ENCODE measurements at places on chromosomes 5 and 9.

DNA sequence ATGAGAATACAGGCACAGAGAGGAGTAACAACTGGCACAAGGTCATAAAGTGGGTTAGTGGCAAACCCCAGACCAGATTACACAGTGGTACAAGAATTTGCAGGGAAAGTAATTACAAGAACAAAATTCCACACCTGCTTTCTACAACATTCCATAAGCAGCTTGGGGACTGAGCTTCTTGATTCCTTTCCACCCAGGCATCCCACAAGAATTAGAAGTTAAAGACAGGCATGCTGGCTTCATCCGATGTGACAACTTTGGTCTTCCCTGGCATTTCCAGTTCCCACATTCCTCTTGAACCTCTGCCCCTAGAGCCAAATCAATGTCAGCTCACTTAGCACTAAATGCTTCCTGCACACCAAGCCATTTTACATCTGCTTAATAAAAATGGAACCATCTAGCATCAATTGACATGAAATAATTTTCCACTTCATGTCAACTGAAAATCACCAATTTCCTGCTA is 435.8 kb upstream of the PAPPA start:
- no peak for DNase-seq

GRCh38 chr5:89229331-89230070 is 346.5 kb upstream of the MEF2C start:
- peak; percentile 37 for DNase-seq

- no peak for DNase-seq
These were observed 33.6 kb upstream of the PITX1 start for GRCh38 chr5:135067587-135067986.

DNA sequence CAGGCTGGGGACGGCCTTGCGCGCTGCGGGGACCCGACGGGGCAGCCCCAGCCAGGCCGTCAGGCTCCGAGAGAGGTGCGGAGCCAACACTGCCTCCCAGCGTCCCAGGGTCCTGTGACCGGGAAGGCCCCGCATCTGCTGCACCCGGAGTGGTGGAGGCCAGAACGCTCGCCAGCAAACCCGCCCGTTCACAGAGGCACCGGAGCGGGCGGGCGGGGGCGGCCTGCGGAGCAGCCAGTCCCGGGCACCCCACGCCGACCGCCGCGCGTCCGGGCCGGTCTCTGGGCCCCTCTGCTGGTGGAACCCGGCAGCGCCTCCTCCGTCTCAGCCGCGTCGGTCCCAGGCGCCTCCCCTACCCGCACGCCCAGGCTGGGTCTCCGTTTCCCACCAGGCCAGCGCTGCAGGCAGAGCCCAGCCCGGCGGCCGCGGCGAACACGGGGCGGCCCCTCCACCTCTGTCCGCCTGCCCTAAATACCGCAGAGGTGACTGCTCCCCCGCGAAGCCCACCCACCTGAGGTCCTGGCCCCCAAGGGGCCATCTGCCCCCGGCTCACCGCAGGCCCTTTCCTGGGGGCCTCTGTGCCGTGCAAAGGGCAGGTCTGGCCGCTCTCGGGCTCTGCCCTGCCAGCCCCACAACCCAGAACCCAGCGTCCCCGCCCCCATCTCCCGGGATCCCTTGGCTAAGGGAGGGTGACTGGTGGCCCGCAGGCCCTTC is 15.9 kb downstream of the EXD3 start:
- DNase-seq, result peak; percentile 70

DNA sequence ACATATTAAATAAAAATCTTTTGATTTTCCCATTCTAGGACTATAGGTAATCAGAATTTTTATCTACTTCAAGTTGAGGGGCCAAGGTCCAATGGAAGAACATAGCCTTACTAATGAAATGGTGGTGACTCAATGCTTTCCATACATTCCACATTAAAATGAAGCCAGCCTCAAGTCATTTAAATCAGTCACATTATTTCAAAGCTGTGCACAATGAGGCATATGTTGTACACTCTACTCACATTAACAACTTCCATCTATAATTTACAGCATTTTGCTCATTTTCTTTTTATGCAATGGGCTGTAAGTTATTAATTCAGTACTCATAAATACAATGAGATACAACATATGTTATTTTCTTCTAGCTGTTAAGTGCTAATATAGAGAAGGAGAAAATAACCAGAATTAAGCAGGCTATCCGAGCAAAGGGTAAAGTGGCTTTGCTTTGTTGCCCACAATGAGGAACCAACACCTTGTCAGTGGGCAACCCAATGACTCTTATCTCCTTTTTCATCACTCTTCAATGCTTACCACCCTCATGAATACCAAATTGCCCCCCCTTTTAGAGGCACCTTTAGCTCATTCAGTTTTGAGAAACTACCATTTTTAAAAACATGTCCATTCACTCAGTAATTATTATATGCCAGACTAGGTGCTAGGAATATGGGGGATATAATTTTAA is 52.4 kb downstream of the TTLL11 start:
- no peak for DNase-seq

- DNase-seq, result no peak
These were observed 61.3 kb downstream of the KCNIP1 start for GRCh38 chr5:170565072-170565471.

DNA sequence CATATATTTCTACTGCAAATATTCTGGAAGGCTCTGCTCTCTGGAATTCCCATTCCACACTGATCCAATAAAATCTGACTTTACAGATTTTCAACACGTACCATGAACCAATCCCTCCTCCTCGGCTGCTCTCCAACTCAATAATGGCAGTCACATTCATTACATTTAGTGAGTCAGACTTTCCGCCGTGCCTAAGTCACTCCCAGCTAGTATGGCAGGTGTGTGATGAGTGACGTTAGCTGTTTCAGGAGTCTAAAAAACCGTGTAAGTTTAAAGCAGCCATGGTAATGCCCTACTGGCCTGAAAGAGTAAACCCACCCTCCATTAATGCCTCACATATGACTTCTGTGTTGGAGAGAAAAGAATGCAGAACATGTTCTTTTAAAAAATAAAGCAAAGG is 3.3 kb downstream of the FBN2 start:
- no peak for DNase-seq

- DNase-seq, result no peak
These were observed 330.0 kb downstream of the RASEF start for GRCh38 chr9:82732928-82733327.

GRCh38 chr9:79471580-79472543 is 99.9 kb upstream of the TLE4 start:
- no peak for DNase-seq

DNA sequence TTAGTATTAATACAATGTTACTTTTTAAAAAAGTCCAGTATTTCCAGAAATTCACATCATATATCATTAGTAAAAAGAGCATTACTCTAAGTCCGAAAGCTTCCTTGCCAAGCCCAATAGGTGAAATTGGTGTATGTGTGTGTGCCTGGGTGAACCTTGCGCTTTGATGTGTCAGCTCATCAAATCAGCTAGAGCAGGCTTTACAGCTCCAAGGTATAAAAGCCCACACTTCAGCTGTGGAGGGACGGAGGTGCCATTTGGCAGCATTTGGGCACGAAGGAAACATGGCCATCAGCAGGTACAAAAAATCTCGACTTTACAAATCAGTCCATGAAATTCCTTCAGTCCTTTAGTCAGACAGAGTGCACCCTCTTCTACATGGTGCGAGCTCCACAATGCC is 76.5 kb upstream of the IL7R start:
- no peak for DNase-seq

- no peak for DNase-seq
These were observed 145.4 kb downstream of the CD180 start for GRCh38 chr5:67051164-67051563.

DNA sequence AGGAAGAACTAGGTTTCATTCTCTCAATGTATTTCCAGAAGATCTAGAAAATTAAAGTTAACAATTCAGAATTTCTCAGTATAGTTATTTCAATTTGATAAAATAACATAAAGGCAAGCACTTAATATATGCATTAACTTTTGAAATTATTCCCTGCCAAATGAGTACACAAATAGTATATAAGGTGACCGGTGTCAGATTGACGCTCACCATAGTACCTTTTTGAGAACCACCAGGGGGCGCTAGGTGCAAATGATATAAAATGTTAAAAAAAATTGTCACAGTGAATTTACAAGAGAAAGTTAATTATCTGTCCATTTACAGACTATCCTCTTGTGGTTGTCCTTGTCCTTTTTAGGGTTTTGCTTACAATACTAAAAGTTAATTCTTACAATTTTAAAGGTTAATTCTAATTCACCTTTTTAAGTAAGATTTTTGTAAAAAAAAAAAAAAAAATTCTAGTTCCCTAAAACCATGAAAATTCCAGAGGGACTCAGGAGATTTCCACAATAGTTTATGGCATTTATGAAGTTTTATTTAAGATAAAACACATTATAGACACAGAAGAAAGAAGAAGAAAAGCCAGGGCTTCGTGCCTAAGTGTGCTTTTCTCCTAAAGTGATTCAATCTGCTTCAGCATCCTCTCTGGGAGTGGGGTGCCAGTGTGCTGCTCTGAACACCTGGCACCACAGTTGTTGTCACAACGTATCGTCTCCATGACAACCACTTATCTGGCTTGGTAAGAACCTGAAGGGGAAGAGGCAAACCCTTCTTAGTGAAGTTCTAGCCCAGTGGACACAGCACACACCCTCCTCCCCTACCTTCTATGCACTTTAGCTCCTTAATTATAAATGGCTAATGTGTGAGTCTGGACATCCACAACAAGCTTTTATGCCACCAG is 1.7 kb downstream of the ADAMTS16 start:
- no peak for DNase-seq

Data from GM06990 (cell line).